Retina (tissue), 1 donor: ENCODE measurements at places on chromosomes 3 and 15.

DNA sequence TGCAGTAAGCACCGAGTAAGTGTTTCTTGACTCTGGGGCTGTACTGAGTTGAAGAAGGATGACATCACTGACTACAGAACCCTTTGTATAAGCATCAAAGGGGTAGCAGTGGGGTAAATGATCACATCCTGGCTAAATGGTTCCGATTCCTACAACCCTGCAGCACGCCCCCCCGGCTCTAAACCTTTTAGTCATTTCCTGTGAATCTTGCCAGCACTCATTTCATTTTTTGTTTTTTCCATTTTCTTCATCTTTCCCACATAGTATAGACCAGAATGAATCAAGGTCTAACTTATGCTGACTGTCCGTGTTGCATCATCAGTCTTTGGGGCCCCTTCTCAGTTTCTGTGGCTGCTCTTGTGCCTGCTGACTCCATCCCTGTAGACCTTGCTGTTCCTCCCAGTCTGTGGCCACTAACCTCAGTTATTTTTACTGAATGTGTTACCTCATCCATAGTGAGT, 383.1 kb upstream of the TPRG1 start:
- DNase-seq = no peak

DNA sequence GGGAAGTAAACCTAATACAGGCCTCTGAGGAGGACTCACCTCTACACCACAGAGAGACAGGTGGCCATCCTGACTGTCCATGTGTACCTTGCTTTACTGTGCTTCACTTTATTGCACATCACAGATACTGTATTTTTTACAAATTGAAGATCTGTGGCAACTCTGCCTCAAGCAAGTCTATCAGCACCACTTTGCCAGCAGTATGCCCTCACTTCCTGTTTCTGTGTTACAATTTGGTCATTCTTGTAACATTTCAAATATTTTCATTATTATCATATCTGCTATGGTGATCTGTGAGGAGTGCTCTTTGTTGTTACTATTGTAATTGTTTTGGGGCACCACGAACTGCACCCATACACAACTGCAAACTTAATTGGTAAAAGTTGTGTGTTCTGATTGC, 78.0 kb downstream of the BBX start:
- no peak for DNase-seq

GRCh38 chr15:31338318-31338878, 11.8 kb downstream of the KLF13 start:
- DNase-seq = no peak

DNA sequence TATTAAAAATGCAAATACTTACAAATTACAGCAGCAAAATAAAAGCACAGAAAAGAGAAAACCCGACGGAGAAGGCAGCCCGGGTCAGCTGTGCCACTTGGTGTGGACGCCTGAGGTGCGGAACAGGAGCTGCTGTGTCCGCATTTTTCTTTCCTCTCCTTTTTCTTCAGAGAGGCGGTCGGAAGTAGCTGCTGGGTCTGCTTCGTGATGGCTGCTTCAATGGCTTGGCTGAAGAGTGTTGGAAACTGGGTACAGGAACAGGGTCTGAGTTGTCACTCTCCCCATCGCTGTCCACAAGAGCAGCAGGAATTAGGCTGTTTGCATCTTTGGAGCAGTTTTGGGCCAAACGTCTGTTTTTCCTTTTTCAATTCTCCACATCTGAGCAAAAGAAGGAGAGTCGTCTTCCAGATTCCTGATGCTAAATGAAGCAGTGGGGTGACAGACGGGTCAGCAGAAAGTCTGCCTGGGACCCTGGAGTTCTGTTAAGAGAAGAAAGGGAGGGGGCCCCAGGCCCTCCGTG, 53.5 kb upstream of the ARL8B start:
- peak; percentile 77 for DNase-seq

GRCh38 chr3:142498397-142499180, 50.8 kb upstream of the XRN1 start:
- DNase-seq = no peak
